Neural crest cell (in vitro differentiated cells): ENCODE measurements at places on chromosomes 12 and 14. TPM values are rescaled to one million over a fixed set of nuclear protein-coding genes. Genes with fewer than 3 reads are reported as not detected.

DNA sequence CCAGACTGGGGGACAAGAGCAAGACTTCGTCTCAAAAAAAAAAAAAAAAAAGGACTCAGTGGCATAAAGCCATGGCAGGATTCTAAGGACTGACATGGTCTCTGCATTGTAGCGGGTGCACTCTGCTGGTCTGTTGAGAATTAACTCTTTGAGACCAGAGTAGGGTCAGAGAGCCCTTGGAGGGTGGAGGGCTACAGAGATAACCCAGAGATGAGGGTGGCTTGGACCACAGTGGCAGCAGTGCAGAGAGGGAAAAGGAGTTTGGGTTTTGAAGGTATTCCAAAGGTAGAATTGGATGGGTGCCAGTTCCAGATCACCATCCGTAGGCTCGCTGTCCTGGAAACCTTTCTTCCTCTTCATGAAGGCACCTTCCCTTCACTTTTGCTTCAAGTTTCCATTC lies 14.3 kb upstream of the DYNC1H1 start:
- no peak for DNase-seq

GRCh38 chr14:44895716-44896115 lies 66.0 kb downstream of the KLHL28 start:
- DNase-seq, result no peak

GRCh38 chr14:51097287-51097686 lies 2.4 kb upstream of the TRIM9 start:
- no peak for DNase-seq

- DNase-seq, result no peak
Measured at GRCh38 chr12:124504273-124505000, 63.0 kb downstream of the NCOR2 start.

GRCh38 chr12:56120158-56120846 lies 2.2 kb downstream of the ZC3H10 start:
- no peak for DNase-seq

DNA sequence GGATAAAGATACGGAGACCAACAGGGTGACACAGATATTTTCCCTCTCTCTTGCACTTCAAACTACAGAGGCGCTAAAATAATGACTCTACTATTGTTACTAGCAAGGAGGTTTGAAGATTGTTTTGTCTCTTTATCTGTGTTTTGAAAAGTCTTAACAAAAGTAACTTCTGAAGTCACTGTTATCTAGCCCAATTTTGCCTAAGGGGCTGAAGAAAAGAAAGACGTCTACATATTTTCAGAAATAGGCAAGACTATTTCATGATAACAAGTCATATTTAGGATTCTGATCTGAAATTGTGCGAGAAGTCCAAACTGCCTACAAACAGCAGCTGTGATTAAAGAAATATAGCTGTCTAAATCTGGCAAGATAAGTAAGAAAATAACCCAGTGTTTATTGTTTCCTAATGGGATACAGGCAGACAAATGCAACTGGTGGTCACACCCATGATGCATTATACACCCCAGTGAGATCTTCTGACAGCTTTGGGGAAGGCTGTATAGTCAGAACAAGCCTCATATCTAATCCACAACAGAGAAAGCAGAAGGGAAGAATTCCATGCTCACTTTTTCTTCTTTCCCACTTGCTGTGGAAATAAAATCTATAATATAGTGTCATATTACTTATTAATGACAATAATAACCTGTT lies 226.9 kb upstream of the ARID2 start:
- DNase-seq, result no peak

- no peak for DNase-seq
Measured at GRCh38 chr14:21041676-21042433, at the start of gene RNASE7. Gene RNASE7, plus strand, starts transcription at chr14:21042362. Its CDS starts 631 bp downstream, at chr14:21042993.

- no peak for DNase-seq
Measured at GRCh38 chr12:29863665-29864064, 79.9 kb upstream of the TMTC1 start.

DNA sequence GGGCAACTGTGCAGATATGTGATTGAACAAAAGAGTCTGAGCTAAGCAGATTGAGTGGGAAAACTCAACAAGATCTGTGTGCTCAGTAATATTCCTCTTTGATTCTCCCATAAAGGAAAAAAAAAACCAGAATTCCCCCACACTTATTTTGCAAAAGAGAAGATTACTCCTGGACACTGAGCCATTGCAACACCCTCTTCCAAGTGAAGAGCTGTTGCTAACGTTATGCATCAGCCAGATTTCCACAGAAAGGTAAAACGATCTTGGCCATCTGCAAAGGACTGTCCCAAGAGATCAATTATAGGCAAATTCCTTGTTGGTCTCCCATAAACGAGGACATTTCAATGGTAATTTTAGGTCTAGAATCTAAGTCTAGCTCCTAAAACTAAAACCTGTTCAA lies 587.7 kb downstream of the C12orf50 start:
- no peak for DNase-seq

DNA sequence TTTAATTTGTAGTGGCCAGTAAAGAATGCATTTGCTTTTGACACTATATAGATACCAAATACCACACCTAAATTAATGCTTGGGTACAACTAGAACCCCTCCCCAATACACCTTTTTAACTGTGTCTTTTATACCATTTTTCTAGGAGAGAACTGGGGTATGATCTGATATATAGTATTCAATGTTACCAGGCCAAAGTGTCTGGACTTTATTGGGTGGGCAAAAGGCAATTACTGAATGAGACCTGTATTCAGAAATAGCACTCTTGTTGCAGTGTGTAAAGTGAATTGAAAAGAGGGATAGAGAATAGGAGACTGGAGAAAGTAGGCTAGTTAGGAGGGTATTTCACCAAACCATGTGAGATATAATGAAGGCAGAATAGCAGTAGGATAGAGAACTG lies 74.4 kb downstream of the SEC23A start:
- no peak for DNase-seq

DNA sequence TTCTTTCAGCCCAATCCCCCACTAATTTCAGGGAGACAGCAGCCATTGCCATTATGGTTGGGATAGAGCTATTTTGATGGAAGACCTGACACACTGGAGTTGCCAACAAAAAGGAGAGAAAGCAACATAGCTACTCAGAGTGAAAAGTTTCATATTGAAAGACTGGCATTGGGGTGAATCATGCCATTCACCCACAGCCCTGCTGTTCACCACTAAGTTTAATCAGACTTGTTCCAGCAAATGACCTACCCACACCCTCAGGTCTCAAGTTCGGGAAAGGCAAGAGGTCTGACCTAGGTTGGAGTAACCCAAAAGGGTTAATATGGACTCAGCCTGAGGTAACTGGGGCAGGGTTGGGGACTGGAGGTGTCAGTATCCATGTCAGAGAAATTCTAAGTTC lies 169.2 kb downstream of the PAWR start:
- DNase-seq, result no peak

GRCh38 chr14:45699471-45699870 lies 446.5 kb upstream of the MIS18BP1 start:
- no peak for DNase-seq

DNA sequence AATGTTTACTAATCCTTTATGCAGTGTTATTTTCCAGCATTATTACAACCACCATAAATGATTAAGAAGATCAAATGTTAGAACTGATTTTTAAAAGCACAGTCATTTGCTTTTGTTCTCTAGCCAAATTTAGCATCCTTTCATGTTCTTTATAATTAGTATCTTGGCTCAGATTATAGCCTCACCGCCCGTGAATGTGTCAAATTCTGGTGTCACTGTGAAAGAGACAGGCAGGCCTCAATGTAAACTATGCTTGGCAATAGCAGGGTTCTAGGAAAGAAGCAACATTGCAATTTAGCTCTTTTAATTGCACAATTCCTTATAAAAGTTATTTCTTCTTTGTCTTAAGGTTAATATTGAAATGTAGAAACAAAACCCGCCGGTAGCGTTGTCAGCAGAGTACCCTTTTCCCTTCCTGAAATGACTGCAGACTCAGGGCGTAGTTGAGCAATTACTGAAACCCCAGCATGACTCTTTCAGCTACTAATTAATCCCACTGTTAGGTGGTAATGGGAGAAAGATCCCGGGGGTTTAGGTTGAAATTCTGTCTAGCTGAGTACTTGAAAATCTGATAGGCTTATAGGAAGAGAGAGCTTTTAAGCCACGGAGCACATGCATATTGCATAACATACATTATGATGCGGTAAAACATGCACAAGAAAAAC lies 1600.5 kb upstream of the SEL1L start:
- DNase-seq, result no peak

- no peak for DNase-seq
Measured at GRCh38 chr14:105501504-105502291, 10.7 kb downstream of the TEDC1 start.

- DNase-seq, result no peak
Measured at GRCh38 chr12:57939291-57939690, 2.1 kb upstream of the ATP23 start.

GRCh38 chr12:110756611-110757010 lies 13.9 kb upstream of the PPP1CC start:
- DNase-seq, result no peak

GRCh38 chr12:71846322-71846940 lies 6.9 kb downstream of the TBC1D15 start:
- DNase-seq, result no peak

GRCh38 chr12:18275981-18276380 lies 14.7 kb downstream of the PIK3C2G start:
- no peak for DNase-seq

GRCh38 chr12:15763328-15763727 lies 25.9 kb downstream of the EPS8 start:
- no peak for DNase-seq

DNA sequence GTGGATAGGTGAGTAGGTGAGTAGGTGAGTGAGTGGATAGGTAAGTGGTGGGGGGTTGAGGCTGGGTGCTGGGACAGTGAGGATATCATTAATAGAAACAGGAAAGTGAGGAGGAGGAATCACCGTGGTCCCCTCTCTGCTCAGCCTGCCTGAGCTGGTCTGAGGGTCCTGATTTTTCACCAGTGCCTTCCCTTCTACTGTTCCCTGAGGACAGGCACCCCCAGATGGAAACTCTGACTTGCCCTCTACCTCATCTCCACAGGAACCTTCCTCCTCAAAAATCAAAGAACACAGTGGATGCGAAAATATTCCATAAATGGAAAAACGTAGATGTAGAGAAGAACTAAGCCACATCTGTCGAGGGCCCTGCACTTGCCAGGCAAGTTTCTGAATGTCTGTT lies 1.9 kb downstream of the GPR68 start:
- DNase-seq, result no peak

- no peak for DNase-seq
Measured at GRCh38 chr12:450438-450837, 9.3 kb upstream of the B4GALNT3 start.

GRCh38 chr14:23066855-23067744 lies 9.8 kb upstream of the CDH24 start:
- no peak for DNase-seq

- DNase-seq, result no peak
Measured at GRCh38 chr12:94265539-94265938, 117.2 kb downstream of the PLXNC1 start.

DNA sequence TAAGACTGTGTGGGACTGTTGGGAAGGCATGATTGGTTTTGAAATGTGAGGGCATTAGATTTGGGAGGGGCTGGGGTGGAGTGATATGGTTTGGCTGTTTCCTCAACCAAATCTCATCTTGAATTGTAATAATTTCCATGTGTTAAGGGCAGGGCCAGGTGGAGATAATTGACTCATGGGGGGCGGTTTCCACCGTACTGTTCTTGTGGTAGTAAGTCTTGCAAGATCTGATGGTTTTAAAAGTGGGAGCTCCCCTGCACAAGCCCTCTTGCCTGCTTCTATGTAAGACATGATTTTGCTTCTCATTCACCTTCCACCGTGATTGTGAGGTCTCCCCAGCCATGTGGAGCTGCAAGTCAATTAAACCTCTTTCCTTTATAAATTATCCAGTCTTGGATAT lies 76.6 kb upstream of the PPFIA2 start:
- no peak for DNase-seq

- DNase-seq, result no peak
Measured at GRCh38 chr12:14521822-14522221, 45.9 kb downstream of the PLBD1 start.

DNA sequence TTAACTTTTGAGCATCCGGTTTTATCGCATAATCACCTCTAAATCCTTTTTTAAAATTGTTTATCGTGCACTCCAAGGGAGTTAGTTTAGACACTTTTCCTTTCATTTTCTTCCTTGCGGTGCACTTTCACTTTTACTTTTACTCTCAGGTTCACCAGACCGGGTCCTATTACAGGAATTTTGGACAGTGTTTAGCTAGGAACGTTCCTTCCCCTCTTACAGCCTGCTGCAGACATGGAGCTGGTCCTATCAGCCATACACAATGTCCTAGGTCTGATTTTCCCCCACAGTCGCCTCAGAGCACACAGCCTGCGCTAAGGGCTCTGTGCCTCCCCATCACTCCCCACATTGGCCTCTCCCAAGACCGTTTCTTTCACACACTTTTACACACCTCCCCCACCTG lies 103.9 kb downstream of the ALG10 start:
- DNase-seq, result no peak

DNA sequence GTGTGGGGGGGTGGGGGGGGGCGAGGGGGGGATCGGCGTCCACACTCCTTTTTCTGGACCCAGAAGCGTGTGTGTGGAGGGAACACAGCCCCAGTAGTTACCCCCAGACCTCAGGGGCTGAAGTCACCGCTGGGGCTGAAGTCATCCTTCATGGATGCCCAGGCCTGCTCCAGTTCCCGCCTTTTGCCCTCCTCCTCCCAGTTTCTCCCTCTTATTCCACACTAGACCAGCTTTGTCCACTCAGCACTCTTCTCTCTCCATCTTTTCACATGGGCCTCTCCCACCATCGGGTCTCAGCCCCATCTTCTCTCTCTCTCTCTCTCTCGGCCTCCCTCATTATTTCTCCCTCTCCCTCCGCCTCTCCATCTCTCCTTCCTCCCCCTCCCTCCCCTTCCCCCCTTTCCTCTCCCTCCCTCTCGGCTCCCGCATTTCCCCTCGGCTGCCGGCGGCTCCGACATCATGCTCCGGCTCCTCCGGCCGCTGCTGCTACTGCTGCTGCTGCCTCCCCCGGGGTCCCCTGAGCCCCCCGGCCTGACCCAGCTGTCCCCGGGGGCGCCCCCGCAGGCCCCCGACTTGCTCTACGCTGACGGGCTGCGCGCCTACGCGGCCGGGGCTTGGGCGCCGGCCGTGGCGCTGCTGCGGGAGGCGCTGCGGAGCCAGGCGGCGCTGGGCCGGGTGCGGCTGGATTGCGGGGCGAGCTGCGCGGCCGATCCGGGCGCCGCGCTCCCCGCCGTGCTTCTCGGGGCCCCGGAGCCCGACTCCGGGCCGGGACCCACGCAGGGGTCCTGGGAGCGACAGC lies at the start of gene P3H3:
TSS of gene P3H3 (plus strand) at position 426 of the 799 bp plus-strand sequence. CDS start at position 460, 34 bp downstream.
- DNase-seq, result peak; percentile 43

CLEC1B gene
- not detected in 2 replicates for total RNA-seq

PPP4R4 gene
- total RNA-seq, result 1.1 and 1.6 TPM in 2 replicates

FERMT2 gene
- total RNA-seq, result 57.2 and 64.2 TPM in 2 replicates

CLEC4D gene
- not detected in 2 replicates for total RNA-seq

GALNT6 gene
- 0.09 and 0.16 TPM in 2 replicates for total RNA-seq

KRT79 gene
- total RNA-seq, result not detected in 2 replicates
